Globus pallidus (tissue), 1 donor: ENCODE measurements at places on chromosomes 16 and 17.

DNA sequence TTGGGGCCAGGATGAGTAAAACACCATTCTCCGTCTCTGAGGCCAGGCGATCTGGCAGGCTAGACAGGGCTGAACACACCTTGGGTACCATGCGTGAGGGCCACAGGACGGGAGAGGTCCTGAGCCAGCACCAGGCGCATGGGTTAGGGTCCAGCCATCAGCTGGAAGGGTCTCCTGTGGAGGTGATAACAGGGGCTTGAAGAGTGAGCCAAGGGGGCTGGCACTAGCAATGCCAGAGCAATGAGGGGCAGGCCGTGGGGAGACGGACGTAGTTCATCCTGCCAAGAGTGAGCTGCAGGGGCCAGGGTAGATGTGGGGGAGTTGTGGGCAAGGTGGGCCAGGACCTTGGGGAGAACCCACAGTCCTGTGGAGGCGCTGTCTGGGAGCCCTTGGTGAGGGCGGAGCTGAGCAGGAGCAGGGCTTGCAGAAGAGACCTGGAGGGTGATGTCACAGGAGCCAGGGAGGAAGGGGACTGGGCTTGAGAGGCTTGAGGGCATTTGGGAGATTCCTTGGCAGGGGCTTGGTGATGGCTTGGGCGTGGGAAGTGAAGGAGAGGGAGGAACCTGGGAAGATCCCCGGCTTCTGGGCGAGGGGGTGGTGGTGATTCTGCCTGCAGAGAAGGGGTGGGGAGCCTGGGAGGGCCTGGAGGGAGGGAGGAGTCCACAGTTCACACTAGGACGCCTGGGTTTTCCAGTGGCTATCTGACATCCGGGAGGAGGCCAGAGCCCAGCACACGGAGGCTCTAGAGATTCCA, 6.3 kb upstream of the NPTX1 start:
- no peak for DNase-seq

- peak; percentile 74 for DNase-seq
These were observed 21.8 kb downstream of the KATNB1 start for GRCh38 chr16:57757326-57757786.

GRCh38 chr16:85384833-85385462, 228.2 kb upstream of the GSE1 start:
- no peak for DNase-seq

GRCh38 chr17:15946611-15947120, 1.7 kb downstream of the ADORA2B start:
- DNase-seq: no peak

DNA sequence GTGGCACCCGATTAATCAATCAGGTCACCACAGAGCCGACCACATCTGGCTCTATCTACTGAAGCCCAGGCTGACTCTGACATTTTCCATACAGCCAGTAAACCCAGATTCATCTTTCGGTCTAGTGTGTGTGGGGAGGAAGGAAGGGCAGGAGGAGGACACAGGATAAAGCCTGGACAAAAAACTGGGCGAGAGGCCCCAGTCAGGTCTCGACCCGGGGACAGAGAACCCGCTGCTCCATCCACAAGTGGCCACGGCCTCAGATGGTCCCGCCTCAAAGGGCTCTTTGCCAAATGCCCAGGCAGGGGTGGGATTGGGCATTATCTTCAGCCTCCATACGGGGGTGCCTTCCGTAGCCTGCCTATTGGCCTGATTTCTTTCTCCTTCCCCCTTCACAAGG, 7.8 kb downstream of the ABR start:
- no peak for DNase-seq

GRCh38 chr17:10003705-10004104, 98.6 kb upstream of the RCVRN start:
- no peak for DNase-seq

DNA sequence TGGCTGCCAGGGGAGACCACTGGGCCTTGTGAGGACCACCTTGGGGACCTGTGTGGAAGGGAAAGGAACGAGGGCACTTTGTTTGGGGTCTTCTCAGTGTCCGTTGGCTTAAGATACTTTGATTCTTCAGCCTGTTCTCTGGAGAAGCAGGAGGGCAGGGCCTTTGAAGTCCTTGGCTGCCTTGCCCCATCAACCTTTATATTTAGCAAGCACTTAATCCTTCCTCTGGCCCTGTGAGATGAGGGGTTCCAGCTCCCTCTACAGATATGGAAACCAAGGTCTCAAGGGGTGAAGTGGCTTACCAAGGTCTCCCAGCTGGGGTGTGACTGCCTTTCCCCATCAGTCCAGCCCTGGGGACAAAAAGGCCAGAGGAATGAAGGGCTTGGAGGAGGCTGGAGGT, 28.5 kb downstream of the TTYH2 start:
- no peak for DNase-seq

DNA sequence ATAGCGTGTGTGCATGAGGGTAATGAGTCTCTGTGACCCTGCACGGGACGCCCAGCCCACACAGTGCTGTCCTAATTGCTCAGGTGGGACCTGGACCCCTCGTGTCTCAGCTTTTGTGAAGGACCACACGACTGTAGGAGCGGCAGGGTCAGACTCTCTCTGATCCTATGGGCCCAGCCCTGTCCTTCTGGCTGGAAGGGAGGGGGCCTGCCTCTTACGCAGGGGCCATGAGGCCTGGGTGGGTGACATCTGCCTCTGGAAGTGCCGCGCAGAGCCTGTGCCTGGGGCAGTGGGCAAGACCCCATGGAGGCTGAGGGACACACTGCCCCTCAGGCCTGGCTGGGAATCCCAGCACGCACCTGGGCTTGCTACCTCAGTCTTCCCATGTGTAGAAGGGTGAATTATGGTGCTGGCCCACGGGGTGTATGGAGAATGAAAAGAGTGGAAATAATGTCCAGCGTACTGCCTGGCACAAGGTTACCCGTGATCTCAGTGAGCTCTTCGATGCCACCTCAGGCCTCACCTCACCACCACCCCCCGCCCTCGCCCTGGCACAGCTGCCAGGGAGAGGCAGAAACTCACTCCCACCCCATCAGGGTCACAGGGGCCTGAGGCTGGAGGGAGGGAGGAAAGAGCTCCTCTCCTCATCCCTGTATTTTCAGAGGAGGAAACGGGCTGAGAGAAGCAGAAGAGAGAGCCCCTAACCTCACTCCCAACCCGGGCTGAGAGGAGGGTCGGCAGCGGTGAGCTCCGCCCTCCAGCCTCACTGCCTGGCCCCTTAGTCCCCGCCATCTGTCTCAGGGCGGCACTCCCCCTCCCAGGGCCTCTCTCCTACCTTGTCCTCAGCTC, 27.1 kb upstream of the DBNDD1 start:
- no peak for DNase-seq

GRCh38 chr17:2259769-2260536, 43.6 kb downstream of the SMG6 start:
- peak; percentile 26 for DNase-seq

GRCh38 chr17:42929497-42929844, 28.9 kb downstream of the G6PC1 start:
- DNase-seq: no peak

DNA sequence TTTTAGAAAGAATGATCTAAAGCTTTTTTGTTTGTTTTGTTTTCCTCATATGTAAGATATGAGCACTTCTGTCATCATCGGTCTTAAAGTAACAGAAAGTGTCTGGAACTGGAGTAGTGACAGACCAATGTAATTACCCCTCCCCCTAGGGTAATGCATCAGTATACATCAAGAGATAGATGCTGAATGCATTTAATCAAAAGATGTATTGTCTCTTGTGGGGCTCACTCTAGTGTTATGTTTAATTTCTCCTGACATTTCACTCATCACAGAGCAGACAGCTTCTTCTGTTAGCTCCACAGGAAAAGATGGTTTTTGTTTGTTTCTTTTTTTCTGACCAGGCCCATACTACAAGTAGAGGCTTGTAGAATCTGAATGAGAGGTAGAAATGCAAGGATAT, 168.7 kb upstream of the C17orf78 start:
- no peak for DNase-seq

DNA sequence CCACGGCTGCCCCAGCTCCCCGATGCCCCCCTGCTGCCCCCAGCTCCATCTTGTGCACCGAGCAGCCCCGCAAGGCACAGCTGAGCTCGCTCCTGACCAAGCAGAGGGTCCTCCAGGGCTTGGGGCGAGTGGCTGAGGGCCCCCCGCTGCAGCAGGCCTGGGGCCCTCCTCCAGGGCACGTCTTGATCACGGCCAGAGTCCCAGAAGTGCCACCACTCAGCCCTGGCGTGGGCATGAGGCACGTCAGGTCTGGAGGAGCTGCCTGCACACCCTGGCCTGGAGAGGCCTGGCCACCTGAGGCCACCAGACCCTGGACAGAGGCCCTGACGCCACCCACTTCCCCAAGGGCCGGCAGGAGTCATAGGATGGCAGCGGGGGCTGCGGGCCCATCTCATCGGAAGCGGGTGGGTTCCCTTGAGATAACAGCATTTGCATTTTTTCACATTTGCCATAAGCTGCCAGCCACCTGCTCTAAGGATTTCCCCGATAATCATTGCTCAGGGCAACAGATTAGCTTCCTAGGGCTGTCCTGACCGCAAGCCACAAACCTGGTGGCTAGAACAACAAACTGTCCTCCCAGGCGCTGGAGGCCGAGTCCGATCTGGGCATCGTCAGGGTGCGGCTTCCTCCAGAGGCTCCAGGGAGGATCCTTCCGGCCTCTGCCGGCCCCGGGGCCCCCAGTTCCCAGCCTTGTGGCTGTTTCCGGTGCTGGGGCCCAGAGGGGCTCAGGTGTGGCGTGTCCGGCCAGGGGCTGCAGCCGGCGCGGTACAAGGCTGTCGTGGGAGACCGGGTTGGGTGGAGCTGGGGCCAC, 23.9 kb upstream of the C1QTNF8 start:
- no peak for DNase-seq

DNA sequence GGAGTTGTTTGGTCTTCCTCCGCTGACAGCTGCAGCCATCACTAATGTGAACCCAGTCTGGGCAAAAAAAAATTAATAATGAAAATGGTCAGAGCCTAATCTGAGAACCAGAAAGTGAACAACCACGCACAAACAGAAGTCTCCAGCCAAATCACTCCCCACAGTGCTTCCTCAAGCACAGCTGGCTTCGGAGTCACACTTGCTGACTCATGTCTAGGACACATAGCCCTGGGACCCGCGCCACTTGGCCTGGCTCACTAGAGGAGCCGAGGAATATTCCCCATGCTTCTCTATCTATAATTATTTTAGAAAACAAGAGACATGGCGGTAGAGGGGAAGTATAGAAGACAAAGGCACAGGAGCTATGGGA, 109.1 kb downstream of the ZFHX3 start:
- DNase-seq: no peak

DNA sequence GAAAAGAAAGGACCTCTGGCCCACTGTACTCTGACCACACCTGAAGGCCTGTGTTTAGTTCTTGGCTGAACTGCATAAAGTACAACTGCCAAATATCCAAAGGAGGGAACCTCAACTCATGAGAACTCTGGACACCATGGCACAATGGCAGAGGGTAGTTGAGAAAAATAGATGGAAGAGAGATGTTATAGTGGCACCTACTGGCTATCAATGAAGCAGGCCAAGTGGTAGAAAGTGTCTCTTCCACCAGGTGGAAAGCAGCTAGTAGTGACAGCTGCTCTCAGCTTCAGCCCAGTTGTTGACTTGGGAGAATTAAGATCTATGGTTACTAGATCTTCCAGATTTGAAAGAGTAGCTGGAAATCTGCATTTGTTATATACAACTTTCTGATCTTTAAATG, 3.2 kb downstream of the MED31 start:
- no peak for DNase-seq

DNA sequence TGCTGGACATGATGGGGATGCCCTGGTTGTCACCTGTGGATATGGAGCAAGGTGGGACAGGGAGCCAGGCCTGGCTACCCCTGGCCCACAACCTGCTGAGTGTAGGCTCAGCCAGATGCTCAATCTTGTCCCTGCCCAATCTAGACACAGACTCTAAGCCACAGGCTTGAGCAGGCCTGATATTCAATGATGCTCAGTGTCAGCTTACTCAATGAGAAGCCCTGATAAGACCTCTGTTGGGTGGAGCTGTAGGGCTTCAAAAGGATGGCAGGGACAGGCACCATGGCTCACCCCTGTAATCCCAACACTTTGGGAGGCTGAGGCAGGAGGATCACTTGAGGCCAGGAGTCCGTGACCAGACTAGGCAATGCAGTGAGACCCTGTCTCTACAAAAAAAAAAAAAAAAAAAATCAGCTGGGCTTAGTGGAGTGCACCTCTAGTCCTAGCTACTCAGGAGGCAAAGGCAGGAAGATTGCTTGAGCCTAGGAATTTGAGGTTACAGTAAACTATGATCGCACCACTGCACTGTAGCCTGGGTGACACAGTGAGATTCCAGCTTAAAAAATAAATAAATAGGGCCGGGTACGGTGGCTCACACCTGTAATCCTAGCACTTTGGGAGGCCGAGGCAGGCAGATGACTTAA, 3.4 kb downstream of the LCAT start:
- no peak for DNase-seq

DNA sequence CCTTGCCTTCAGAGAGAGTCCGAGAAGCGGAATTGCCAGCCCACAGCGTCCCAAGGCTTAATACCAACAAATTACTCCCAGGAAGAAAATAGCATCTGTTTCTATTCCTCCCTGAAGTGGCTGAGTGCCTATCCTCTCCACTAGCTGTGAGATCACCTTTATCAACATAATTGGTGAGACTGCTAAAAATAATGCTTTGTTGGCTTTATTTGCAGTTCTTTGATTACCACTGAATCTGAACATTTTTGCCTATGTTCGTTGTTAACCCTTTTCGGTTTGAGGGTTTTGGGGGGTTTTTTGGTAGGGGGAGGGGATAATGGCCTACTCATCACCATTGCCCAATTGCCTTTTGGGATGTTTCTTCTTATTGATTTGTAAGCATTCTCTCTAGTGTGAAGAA, 31.0 kb downstream of the MMP15 start:
- DNase-seq: no peak

DNA sequence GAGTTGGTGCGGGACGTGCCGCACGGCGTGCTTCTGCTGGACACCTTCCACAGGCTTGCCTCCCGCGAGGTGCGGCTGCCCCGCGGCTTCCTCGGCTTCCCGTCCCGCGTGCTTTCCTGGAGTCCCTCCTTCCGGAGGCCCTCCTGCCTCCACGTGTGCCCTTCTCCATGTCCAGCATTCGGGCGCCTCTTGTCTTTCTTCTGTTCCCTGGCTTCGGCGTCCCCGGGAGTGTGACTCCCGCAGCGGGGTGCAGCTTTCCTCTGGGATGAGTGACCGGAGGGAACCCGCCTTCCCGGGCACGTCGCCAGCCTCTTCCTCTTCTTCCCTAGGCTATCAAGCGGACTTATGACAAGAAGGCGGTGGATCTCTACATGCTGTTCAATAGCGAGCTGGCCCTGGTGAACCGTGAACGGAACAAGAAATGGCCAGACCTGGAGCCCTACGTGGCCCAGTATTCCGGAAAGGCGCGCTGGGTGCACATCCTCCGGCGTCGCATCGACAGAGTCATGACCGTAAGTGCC, 23.0 kb downstream of the DNAH2 start:
- no peak for DNase-seq

GRCh38 chr16:20084624-20085226, 11.0 kb upstream of the GPR139 start:
- no peak for DNase-seq

- no peak for DNase-seq
These were observed 112.6 kb downstream of the OR1D5 start for GRCh38 chr17:2950846-2951245.

- no peak for DNase-seq
These were observed 330.1 kb downstream of the MAP2K6 start for GRCh38 chr17:69744512-69745070.

GRCh38 chr17:63232565-63233310, 213.4 kb downstream of the CYB561 start:
- no peak for DNase-seq

- no peak for DNase-seq
These were observed 109.4 kb downstream of the CDYL2 start for GRCh38 chr16:80695020-80695419.

- DNase-seq: no peak
These were observed 2.8 kb downstream of the WNK4 start for GRCh38 chr17:42783062-42783790.

GRCh38 chr17:43877031-43877430, 30.1 kb downstream of the CD300LG start:
- no peak for DNase-seq
